ENCODE measurements at places on chromosomes 2 and 18. TPM values are rescaled to one million over a fixed set of nuclear protein-coding genes. Genes with fewer than 3 reads are reported as not detected.

- DNase-seq, result no peak
Measured at GRCh38 chr2:118973542-118973951, 31.6 kb downstream of the MARCO start.

- DNase-seq, result no peak
Measured at GRCh38 chr2:224608104-224608503, 22.9 kb upstream of the CUL3 start.

DNA sequence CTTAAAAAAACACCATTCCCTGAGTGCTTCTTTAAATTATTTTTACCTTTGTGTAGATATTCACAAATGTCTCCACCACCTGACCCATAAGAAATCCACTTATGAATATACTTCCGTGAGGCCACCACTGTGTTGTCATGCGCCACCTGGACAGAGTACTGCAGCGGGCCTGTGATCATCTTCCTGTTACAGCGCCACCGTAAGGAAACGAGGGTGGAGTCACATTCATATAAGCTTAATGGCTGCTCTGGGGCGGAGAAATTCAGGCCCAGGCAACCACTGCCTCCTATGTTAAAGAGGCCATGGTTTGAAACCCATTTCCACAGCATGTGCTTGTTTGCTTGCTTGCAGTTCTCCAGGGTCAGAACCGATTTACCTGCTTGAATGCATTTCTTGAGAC, 17.7 kb downstream of the PLA2R1 start:
- no peak for DNase-seq

DNA sequence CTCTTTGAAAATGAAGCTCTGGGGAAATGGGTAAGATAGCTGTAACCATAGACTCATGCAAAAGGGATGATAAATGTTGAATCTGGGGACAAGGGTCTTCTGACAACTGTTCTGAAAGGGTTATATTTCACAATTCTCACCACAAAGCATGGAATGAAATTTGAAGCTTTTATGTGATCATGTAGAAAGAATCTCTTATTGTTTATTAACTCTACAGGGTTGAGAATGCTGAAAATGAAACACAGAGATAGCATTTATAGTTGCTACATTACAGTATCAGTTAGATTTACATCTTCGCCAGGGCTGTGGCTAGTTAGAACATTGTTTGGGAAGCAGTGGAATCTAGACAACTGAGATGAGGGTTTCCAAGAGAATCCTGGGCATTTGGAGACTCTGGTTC, 97.4 kb upstream of the LHCGR start:
- DNase-seq, result no peak

DNA sequence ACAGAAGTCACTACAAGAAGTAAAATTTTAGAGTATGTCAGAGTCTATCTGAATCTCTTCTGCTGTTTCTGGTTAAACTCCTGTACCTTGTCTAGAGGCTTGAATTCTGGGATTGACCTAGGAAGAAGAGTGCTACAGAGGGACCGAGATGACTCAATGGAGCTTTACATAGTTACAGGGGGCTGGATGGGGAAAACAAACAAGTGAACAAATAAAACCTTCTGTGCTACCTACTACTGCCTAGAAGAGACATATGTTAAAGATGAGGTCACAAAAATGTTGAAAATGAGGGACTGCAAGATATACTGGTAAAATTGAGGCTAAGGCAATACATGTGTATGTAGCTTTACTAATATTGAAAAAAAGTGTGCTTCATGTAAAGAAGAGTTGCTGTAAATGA, 265.4 kb upstream of the TFPI start:
- no peak for DNase-seq

Gene MROH2A
- total RNA-seq, result 0.48 TPM

Gene MFSD2B
- total RNA-seq, result not detected

GRCh38 chr2:36360063-36360462, 4.5 kb downstream of the CRIM1 start:
- DNase-seq, result no peak

DNA sequence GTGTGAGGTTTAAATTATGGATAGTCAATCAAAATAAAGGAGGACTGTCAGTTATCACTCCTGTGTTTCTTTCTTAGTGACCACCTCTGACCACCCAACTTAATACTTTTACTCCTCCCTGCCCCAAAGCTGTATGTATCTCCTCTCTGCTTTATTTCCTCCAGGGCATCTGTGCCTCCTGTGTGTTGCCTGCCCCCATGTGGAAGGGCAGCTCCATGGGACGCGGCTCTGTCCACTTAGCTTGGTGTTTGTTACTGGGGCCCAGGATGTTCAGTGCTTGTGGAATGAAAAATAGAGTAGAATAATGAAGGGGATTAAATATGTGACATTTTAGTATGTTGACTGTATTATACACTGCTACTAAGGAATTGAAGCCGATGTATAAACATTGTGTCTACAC, 9.8 kb downstream of the ACP1 start:
- no peak for DNase-seq

DNA sequence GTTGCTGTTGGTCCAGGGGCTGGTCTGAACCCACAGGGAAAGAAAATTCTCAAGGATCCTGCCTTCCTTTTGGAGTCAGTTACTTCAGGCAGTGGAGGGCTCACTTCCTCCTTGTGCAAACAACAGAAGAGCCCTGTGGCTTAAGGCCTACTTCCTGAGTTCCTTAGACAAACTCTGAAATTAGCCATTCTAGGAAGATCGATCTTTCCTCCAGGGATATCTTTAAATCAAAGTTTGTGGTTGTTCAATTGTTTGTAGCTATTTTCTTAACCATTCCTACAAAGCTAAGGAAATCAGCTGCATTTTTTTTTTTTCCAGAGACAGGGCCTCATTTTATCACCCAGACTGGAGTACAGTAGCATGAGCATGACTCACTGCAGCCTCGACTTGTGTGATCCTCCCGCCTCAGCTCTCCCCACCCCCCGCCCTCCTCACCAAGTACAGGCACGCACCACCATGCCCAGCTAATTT, 156.0 kb downstream of the TANC1 start:
- peak; percentile 79 for DNase-seq

GRCh38 chr18:75053028-75053629, 155.8 kb downstream of the PTGR3 start:
- DNase-seq, result no peak

DNA sequence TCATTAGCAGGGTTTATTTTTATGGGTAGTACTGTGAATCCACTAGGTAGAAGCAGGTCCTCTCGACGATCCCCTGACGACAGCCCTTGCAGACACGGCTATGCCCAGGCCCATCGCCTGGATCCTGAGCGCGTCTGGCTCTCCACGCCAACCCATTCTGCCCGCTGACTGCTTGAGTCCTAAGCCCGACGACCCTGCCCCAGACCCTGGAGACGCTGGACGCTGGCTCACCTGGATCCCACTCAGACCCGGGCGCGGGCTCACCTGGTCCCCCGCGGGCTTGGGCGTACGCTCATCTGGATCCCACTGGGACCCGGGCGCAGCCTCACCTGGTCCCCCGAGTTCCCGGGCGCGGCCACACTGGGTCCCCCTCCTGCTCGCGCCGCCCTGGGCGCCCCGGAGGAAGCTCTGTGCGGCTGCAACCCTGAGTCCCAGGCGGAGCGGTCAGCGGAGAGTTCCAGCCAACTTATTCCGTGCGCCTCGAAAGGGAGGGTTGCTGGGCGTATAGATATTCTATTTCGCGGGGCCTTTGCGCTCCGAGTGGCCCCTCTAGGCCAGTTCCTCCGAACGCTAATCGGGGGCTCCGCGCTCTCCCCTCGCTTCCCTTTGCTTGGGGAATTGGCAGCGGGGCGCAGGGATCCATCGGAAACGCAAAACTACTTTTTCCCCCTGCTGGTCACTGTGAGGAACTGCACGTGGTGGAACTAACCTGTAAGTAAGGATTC, 22.4 kb upstream of the RMP24 start:
- DNase-seq, result peak; percentile 33

DNA sequence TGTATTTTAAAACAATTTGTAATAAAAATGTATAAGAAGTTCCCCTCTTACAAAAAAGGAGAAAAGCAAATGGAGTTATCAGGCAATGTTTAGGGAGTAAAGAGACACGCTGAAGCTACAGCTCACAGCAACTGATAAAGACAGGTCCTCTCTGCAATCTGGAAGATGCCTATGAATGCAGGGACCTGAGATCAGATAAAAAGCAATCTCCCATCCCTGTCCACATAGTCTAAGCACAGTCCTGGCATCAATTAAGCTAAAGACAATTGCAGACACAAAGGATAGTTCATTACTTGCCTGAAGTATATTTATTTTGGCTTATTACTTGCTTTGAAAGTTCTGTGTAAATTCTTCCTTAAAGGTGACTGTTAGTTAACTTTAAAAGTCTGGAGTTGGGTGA, 5.0 kb downstream of the EIF2AK3 start:
- DNase-seq, result no peak

DNA sequence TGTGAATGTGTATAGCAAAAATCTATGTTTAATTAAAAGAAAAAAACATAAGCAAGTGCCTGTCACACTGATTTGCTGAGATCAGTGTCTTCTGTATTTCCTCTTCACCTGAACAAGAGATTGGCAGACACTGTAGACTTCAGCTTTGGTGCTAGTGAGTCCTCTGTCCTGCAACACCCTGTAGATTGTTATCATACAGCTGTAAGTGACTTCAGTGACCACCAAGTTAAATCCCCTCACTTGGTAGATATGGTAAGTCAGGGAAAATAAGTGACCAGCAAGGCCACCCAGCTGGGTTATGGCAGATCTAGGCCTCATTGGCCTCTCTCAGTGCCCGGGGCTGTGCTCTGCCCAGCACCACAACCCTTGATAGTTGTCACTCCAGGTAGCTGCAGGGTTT, 119.7 kb upstream of the EML6 start:
- no peak for DNase-seq

DNA sequence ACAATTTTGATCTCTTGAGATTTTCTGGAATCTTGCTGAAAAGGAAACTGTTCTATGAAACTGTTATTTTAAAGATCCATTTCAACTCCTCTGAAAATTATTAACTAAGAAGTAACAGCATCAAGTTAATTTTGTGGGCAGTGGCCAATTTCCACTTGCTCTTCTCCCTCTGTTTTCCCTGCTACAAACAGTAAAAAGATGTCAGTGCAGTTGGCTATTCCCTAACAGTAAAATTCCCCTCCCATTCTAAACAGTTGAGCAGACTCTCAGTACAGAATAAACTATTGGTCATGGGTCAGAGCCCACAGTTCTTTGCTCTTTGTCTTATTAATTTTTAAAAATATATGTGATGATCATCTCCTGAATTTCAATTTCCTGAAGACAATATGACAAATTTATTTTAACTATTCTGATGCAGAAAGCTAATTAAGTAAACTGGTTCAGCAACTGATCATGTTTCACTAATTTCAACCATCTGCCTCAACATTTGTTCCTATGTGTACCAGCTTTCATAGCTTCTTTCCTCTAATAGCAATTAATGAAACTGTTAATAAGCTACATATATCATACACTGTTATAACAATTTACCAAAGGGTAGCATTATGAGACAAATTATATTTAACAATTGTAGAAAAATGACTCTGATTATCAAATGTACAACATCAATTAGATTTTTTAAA, 41.1 kb upstream of the GALNT5 start:
- no peak for DNase-seq

Gene TEX44
- total RNA-seq, result not detected

DNA sequence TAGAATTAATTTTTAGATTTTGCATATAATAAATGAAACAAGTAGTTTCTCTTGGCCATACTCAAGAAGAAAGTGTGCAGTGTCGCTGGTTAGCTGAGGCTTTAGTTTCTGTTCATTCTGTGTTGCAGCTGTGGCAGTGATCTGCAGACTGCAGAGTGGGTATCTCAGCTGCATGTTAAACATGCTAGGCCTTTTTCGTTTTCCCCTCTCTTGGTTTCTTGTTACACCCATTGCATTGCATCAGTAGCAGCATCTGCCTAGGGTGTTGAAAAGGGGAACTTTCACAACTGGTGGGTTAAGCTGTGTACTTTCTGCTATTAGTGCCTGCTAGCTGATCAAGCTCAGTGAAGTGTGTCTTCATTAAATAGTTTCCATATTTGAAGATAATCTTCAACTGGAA, 51.3 kb downstream of the ACSL3 start:
- DNase-seq, result no peak

- no peak for DNase-seq
Measured at GRCh38 chr2:43049836-43050801, 176.3 kb downstream of the ZFP36L2 start.

- peak; percentile 19 for DNase-seq
Measured at GRCh38 chr2:200306931-200307723, 634 bp downstream of the SPATS2L start.

Gene ZAP70
- total RNA-seq, result not detected

GRCh38 chr2:135226961-135227360, 174.9 kb downstream of the RAB3GAP1 start:
- DNase-seq, result no peak

GRCh38 chr2:202157211-202157990, 81.0 kb downstream of the SUMO1 start:
- DNase-seq, result no peak

- no peak for DNase-seq
Measured at GRCh38 chr18:58407649-58408407, 221.1 kb downstream of the ALPK2 start.

DNA sequence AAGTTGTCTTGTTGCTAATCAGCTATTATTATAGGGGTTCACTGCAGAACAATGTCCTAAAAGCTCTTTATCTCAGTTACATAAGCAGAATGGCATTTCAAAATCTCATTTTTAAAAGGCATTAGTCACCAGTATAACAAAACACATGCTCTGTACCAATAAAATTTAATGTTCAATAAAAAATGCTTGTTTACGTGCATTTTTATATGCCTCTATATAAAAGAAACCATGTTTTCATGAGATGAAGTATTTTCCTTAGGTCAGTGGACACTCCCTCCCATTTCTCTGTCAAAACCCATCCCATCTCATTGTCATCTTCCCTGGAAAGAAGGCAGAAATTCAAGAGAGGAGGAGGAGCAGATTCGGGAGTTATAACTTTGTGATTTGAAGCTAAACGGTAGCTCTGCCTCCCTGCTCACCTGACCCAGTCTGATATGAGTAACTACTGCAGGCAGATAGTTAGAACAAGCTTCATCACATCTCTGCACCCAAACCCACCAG, 231.9 kb upstream of the SIX2 start:
- DNase-seq, result peak; percentile 77

- no peak for DNase-seq
Measured at GRCh38 chr2:222074674-222075073, 224.1 kb downstream of the PAX3 start.

Gene C1QL2
- total RNA-seq, result not detected

GRCh38 chr2:42764096-42764495, at the start of gene OXER1:
TSS of gene OXER1 (minus strand) at chr2:42764135. CDS start at chr2:42764062, 73 bp downstream.
- DNase-seq, result no peak

DNA sequence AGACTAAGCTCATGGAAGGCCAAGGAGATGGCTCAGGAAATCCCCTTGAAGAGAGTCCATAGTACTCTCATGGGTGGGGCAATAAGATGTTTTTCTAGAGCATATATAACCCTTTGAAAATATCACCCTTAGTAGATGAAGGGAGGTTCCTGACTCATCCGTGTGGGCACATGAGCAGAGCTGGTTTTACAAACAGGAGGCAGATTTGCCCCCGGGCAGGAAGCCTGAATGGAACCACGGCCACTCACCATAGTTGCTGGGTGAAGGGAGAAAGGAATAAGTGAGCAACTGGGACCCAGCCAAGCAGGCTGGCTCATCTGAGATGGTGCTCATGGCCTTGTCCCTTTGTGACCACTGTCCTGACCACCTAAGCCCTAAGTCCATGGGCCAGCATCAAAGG, 29.0 kb upstream of the MAPRE3 start:
- peak; percentile 45 for DNase-seq

Gene ABCG5
- total RNA-seq, result not detected

Gene IL36RN
- not detected for total RNA-seq

Gene MCFD2
- total RNA-seq, result 213 TPM

Gene PCARE
- total RNA-seq, result not detected

Measured in A172 (cell line).